ENCODE measurements at places on chromosomes 3 and 15.
A peak's percentile ranks its signal among the peaks of the same experiment; 100 is the strongest.

- DNase-seq = peak; percentile 6
Measured at GRCh38 chr15:85976986-85977385, 102.7 kb upstream of the AGBL1 start.

GRCh38 chr15:58308742-58309355 lies 122.9 kb upstream of the LIPC start:
- DNase-seq = no peak

DNA sequence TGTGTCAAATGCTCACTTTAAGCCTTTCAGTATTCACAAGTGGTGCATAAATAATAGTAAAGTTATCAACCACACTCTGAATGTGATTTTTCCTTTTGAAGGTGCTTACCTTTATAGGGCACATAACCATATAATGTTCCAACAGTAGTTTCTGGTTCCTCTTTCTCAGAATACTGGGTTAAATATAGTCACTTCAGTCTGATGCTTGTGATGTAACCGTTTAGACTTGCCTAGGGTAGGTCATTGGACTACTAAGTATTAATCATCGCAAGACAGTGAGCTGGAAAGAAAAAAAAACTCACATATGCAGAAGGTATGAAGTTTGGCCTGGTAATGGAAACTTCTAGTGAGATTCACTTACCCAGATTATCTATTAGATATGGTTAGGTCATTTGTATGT lies 1.9 kb downstream of the KBTBD8 start:
- DNase-seq = peak; percentile 68

DNA sequence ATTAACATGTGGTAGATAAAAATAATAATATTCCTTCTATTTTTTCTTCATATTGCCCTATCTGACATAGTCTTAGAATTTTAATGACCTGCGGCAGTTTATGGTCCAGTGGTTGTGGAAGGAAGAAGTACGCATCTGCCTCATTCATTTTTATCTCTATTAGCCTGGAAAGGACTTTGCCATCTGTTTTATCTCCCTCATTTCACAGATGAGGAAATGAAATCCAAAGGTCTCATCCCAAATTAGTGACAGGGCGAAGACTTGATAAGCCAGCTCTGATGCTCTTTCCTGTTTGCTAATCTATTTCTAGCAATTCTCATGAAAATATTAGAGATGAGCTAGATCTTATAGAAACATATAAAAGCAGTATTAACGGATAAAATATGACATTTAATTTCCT lies 113.3 kb downstream of the KLHL25 start:
- DNase-seq = no peak

DNA sequence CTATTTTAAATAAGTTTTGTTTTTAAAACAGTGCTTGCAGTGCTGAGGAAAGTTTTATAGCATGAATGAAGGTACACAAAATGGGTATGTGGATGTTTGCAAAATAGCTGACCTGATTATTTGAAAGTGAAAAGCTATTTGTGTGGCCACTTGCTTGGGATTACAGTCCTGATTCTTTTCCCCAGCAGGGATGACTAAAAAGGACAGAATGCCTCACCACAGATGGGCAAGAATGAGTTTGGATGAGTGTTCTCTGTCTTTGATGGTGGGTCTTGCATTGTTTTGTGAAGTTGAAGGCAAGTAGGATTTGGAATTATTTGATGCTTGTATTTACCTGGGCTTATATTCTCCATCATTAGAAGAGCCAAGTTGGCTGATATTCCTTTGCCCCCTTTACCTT lies 48.8 kb upstream of the MEIS2 start:
- DNase-seq = no peak

GRCh38 chr15:42050484-42051255 lies 29.8 kb upstream of the PLA2G4E start:
- DNase-seq = no peak

DNA sequence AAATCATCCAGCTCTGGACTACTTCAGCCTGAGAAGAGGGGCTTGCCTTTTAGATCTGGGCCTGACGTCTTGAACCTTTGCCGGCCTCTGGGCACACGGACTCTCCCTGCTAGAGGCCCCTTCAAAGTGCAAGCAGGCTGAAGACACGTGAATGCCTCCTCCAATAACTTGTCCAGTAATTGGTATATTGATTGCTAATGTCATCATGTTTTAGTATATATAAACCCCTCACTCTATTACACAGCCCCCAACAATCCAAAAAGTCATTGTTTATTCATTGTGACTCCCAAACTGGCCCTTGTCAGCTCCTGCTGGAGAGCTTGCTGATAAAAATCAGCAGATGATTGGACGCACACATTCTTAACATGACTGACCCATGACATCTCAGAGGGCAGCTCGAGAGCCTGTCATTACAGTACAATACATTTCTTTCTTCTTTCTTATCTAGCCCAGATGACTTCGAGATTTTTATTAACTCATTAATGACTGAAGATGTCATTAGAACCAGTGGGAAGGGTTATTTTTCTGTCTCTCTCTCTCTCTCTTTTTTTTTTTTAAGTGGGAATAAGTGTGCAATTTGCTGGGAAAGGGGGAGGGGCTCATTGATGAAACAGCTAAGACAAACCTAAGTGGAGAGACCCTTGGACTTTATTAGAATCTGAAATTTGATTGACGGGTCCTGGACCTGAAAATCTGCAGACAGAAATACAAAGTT lies 65.5 kb upstream of the NR2F2 start:
- DNase-seq = peak; percentile 68

GRCh38 chr15:59636184-59636583 lies 21.1 kb downstream of the GTF2A2 start:
- DNase-seq = no peak

DNA sequence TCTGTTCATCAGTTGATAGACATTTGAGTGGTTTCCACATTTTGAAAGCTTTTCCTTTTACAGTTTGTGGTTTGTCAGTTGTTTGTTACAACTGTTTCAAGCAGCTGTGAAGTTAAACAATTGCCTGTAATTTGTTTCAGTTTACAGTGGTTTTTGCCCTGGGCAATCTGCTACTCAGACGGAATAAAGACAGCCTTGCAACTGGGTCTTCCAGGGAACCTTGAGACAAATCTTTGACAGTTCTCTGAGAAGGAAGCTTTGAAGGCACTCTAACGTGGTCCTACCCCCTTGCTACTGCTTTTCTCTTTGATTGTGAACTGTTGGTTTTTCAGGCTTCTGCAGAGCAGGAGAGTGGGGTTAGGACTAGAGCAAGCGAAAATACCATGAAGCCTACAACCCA lies 28.0 kb downstream of the LRRC28 start:
- DNase-seq = no peak

DNA sequence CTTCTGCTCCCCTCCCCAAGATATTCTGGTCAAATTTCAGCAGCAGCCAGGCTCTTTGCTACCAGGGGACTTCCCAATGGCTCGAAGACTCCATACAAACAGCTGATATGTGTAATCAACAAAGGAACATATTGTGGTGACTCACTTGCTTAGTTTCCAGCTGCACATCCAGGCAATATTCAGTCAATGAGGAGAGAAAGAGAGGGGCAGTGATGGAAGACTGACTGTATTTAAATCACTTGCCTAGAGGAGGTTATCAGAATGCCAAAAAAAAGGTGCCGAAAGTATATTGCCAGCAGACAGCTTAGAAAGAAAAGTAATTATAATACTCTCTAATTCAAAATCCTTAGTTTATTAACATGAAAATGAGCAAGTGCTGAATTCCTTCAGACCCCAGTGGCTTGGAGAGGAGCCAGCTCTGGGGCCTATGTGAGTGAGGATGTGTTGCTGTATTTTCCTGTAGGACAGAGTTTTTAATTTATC lies 236.5 kb downstream of the LRTM1 start:
- DNase-seq = no peak

DNA sequence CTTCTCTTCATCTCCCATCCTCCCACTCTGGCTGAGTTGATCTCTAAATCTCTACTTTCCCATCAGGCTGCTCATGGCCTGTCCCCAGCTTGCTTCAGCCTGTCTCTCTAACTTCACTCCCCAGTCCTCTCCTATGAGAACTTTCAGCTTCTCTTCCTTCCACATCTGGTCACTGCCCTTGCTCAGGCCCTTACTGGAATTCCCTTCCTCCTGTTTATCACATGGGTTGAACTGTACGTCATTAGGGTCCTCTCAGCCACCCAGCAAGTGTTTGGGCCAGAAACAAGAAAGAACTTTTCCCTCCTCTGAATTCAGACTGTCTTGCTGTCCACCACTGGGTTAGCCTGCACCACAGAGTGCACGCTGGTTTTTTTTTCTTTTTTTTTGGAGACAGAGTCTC lies 5.0 kb downstream of the PTPN23 start:
- no peak for DNase-seq

- DNase-seq = no peak
Measured at GRCh38 chr3:46934498-46935167, 41.9 kb downstream of the CCDC12 start.
